ENCODE measurements at places on chromosomes 7 and 10.

DNA sequence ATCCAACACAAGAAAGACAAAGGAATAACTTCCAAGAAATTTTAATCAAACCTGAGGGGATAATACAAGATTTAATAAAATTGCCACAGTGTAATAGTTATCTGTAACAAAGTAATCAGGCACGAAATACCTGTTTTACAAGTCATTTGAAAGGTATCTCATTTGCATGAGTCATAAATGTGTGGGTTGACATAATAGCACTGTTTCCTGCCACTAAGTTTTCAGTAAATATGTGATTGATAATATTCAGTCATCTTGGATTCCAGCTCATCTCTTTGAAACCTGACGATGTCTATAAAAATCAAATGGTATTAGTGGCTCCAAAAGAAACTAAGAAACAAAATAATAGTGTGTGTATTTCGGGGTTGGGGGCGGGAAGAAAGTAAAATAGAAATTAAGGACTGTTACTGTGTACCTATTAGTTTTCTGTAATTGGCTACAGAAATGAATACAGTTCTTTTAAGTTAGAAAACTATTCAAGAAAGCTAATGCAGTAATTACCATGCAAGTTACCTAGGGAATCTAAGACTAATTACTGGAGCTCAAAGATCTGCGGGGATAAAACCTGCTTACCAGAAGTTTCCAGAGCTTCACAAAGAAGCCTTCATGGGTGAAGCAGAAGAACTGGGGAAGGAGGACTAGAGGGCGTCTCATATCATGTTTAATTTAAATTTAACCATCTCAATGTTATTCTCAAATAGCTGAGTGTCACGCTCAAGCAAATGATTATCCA lies 100.7 kb downstream of the ST8SIA6 start:
- DNase-seq: no peak

DNA sequence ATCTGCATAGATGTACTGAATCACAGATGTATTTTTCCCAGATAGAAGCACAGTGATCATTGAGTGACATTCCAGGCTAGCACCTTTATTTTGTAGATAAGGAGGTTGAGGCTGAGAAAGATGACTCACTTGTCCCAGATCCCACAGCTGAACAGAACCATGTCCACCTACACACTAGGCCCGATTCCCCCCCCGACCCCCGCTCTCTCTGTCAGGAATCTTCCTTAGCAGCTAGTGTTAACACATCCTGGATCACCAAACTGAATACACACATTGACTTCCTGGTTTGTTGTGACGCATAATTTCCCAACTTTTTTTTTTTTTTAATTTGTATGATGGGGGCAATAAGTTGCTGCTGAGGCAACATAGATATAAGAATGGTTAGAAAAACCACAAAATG lies 5.2 kb downstream of the SFMBT2 start:
- DNase-seq: no peak

- no peak for DNase-seq
Measured at GRCh38 chr7:66627881-66628360, 760 bp upstream of the KCTD7 start.

GRCh38 chr7:10211861-10212260 lies 761.8 kb upstream of the PHF14 start:
- DNase-seq: no peak

DNA sequence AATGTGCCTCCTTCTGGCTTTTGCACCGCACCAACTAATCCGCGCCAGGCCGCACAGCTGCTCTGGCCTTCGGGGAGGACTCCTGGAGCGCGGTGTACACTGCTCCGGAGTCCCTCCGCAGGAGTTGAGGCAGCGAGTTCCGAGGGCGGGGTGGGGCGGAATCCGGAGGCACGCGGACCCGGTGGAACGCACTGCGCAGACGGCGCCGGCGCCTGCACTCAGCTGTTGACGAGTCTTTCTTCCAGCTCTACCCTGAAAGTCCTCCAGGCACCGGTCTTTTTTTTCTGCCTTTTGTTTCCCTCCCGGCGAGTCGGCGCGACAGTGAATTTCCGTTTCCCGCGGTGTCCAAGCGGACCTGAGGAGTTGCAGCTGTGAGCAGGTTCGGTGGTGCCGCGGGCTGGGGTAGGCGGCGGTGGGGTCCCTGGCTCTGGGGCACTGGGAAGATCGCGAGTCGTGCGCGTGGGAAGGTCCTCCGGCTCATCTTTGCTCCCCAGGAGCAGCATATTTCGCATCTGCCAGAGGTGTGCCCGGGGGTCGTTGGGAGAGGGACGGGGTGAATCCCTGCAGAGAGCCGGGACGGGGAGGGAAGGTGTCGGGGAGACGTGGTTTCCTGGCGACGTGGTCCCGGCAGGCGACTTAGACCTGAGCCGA lies 44.1 kb downstream of the SFTPD start:
- DNase-seq: peak; percentile 37

DNA sequence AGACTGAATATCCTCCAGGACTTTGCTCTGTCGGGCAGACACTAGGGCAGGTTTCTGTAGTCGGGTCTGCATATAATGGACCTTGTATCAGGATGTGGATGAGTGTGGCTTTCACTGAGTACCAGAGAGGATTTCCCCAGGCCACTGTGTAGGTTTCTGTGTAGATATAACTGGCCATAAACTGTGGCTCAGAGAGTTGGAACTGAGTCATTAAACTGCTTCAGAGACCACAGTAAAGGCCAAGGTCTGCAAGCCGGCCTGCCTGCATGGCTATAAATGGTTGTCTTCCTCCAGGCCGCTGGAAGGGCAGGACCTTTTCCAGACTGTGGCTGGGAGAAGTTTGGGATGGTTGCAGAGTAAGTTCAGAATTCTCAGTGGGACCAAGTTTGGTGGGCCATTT lies 16.9 kb downstream of the ZNF92 start:
- no peak for DNase-seq

Measured in progenitor cell of endocrine pancreas (in vitro differentiated cells).